ENCODE measurements at places on chromosomes 3 and 15. TPM values are rescaled to one million over a fixed set of nuclear protein-coding genes. Genes with fewer than 3 reads are reported as not detected.

- H3K27me3 ChIP-seq = no peaks in the 10 kb centered on the region
- peak; percentile 89 for DNase-seq
- no peaks in the 10 kb centered on the region for H3K36me3 ChIP-seq
- H3K27ac ChIP-seq = peak overlapping the region; percentile 87
Observed at GRCh38 chr15:96345560-96346399, 15.3 kb downstream of the NR2F2 start.

DNA sequence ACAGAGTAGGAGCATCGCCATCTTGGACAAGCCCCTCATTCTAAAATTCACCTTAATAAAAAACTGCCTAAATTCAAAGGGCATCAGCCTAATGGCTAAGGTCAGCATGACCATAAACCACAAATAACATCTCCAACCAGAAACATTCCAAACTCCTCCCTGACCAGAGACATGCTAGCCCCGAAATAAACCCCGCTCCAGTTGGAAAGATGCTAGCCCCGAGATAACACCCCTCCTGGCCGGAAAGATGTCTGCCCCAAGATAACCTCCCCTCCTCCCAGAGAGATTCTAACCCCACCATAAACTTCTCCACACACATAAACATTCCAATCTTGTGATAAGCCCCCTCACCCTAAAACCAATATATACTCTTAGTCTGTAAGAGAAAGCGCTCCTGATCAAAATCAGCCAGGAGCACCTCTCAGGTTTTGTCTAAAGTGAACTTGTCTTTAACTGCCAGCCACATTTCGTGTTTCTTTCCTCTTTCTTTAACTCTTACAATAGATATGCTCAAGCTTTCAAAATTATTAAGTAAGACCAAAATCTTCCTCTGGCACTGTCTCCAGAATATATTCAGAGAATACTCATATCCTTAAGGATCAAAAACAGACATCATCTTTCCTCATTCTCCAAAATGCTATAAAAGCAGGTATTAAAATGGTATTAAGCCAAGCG, 104.1 kb downstream of the GSK3B start:
- H3K27ac ChIP-seq = no peak overlapping the region
- H3K4me1 ChIP-seq = no peaks in the 10 kb centered on the region
- H3K27me3 ChIP-seq = no peaks in the 10 kb centered on the region
- DNase-seq = no peak
- H3K4me3 ChIP-seq = no peak overlapping the region

DNA sequence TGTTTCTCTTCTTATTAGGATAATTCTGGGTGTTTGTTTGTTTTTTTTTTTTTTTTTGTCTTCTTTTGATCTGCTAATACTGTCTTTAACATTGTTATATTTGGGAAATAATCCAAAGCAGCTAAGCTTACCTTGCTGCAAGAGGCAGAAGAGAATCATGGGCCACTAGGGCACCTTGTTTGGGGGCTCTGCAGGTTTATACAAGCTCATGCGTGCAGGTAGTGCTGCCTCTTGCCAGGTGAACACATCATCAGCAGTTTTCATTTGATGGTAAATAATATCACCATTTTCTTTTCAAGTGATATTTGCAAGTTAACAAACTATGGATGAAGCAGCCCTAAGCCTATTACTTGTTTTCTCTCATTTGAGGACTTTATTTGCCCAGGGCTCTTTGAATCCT, 37.9 kb downstream of the MAP3K13 start:
- peaks cover 11% of the 10 kb centered on the region for H3K4me1 ChIP-seq
- H3K4me3 ChIP-seq = no peak overlapping the region
- H3K27ac ChIP-seq = no peak overlapping the region
- no peaks in the 10 kb centered on the region for H3K27me3 ChIP-seq
- DNase-seq = no peak

DNA sequence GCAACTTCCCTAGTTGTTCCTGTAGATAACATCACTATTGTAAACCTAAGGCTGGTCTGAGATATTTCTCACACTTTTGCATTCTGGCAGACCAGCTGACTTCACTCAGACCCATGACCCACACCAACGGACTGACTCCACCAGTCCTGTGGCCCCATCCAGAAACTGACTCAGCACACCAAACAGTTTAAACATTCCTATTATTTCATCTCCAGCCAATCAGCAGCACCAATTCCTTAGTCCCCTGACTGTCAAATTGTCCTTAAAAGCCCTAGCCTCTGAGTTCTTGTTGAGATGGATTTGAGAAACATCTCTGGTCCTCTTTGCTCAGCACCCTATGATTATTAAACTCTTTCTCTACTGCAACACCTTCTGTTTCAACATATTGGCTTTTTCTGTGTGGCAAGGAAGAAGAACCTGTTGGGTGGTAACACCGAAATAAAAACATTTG, 12.2 kb upstream of the IDH2 start:
- no peaks in the 10 kb centered on the region for H3K36me3 ChIP-seq
- no peaks in the 10 kb centered on the region for H3K4me1 ChIP-seq
- H3K27ac ChIP-seq = no peak overlapping the region

Gene ABI3BP
- 160 TPM for total RNA-seq

Gene CASR
- total RNA-seq = 72.8 TPM

GRCh38 chr3:140540262-140540661, 137.6 kb upstream of the TRIM42 start:
- H3K4me3 ChIP-seq = no peak overlapping the region
- H3K4me1 ChIP-seq = no peaks in the 10 kb centered on the region
- H3K27me3 ChIP-seq = no peaks in the 10 kb centered on the region
- no peak for DNase-seq
- no peaks in the 10 kb centered on the region for H3K36me3 ChIP-seq

Gene DPPA2
- total RNA-seq = 0.19 TPM

- DNase-seq = no peak
- no peaks in the 10 kb centered on the region for H3K36me3 ChIP-seq
- no peaks in the 10 kb centered on the region for H3K27me3 ChIP-seq
- H3K4me3 ChIP-seq = no peak overlapping the region
- no peak overlapping the region for H3K27ac ChIP-seq
Observed at GRCh38 chr3:38107911-38108648, 28.8 kb downstream of the ACAA1 start.

DNA sequence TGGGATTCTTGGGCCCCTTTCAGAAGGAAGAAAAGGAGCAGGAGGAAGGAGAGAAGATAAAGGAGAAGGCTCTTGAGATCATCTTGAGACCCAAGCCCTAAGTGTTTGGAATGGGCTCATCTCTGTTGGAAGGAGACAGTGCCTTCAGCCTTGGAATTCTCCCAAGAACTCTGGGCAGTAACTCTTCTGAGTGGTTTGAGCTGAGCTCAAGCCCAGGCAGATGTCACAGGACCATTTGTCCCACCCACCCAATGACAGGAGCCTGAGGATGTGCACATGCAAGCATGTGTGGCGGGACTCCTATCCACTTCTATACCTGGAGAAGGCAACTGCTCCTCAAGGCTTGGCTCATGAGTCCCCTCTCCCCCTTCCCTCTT, 14.6 kb upstream of the TMEM40 start:
- no peak overlapping the region for H3K4me3 ChIP-seq
- H3K27ac ChIP-seq = no peak overlapping the region
- no peak for DNase-seq
- H3K36me3 ChIP-seq = no peaks in the 10 kb centered on the region
- no peaks in the 10 kb centered on the region for H3K4me1 ChIP-seq

Gene ADAMTS17
- 2.2 TPM for total RNA-seq

- peaks cover 6% of the 10 kb centered on the region for H3K4me1 ChIP-seq
- H3K4me3 ChIP-seq = no peak overlapping the region
- no peak for DNase-seq
- no peak overlapping the region for H3K27ac ChIP-seq
- H3K36me3 ChIP-seq = no peaks in the 10 kb centered on the region
- H3K27me3 ChIP-seq = no peaks in the 10 kb centered on the region
Observed at GRCh38 chr15:70197945-70198361, 100.2 kb upstream of the TLE3 start.

DNA sequence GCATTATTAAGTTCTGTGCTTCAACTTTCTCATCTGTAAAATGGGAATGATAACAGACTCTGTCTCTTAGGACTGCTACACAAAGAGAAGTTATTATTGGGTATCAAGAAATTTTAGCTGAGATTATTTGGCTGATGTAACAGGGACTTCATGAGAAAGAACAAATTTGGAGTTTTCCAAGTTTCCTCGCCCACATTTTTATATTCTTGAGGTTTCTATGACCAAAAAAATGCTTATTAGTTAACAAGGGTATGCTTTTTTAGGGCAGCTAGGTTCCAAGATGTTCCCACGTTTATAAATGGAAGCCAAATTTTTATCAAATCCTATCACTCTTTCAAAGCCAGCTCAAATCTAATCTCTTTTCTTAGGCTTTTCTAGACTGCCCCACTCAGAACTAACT, 50.6 kb upstream of the C3orf80 start:
- H3K27ac ChIP-seq = no peak overlapping the region
- no peak for DNase-seq
- H3K36me3 ChIP-seq = no peaks in the 10 kb centered on the region

- no peaks in the 10 kb centered on the region for H3K36me3 ChIP-seq
- no peaks in the 10 kb centered on the region for H3K27me3 ChIP-seq
- H3K4me1 ChIP-seq = no peaks in the 10 kb centered on the region
Observed at GRCh38 chr3:197445896-197446699, 109.7 kb downstream of the BDH1 start.

DNA sequence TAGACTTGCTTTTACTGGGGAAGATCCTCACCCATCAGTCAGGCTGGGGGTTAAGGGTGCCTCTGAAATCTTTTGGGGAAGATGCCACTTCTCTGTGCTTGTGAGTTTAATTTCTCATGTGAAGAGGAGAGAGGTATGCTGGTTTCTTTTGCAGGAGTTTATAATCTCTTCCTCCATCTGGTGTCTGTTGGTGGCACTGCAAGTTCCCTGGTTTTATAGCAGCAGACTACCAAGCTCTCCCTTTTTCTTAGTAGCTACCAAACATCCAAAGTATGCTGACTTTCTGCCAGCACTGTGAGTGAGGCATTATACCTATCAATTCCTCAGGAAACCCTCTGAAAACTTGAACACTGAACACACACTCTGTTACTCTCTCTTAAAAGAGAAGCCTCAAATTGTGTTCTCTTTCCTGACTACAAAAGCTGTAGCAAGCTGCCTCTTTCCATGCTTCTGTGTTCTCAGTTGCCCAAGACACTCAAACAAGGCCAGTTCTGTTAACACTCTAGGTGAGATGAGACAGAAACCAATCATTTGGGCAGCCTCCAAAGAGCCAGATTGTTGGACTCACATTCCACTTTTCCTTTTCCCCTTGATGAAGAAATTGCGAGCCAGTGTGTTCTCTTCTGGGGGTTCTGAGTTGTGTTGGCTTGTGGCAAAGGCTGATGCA, 299.5 kb downstream of the GAP43 start:
- no peaks in the 10 kb centered on the region for H3K27me3 ChIP-seq
- no peaks in the 10 kb centered on the region for H3K4me1 ChIP-seq

DNA sequence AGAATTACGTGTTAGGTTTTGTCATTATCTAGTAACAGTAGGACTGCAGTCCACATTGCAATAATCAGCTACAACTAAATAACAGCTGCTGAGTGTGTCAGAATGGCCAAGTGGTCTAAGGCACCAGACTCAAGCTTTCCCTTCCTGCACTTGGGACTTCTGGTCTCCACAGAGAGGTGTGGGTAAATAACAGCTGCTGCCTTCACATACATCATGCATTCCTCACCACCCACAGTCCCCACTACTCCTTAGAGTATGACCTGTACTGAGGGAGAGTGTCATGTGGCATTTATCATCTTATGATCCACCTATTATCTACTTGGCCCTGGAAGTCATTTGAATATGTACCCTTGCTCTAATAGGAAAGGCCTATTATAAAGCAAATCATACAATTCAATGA, 22.2 kb upstream of the ZMAT3 start:
- no peaks in the 10 kb centered on the region for H3K4me1 ChIP-seq
- H3K27me3 ChIP-seq = no peaks in the 10 kb centered on the region
- H3K27ac ChIP-seq = no peak overlapping the region
- H3K36me3 ChIP-seq = no peaks in the 10 kb centered on the region
- no peak for DNase-seq

DNA sequence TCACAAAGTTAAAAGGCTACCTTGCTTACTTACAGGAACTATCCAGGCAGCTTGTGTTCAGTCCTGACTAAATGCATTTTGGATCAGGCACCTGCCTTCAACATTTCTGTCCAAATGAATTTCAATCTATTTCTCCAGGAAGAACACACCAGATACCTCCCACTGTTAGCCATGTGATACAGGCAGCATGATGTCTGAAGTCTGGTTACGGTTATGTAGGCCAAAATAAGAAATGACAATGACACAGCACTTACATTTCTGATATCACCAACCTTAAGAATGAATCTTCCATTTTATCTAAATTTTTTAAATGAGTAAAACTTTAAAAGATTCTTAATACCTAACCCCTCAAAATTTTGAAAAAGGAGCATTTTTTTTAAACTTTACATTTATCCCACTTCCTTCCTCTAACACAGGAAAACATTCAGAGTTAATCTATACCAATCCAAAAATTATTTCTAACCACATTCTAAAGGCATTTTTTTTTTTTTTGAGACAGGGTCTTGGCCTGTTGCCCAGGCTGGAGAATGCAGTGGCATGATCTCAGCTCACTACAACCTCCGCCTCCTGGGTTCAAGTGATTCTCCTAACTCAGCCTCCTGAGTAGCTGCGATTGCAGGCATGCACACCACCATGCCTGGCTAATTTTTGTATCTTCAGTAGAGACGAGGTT, at the start of gene MAP4:
Gene MAP4, minus strand, starts transcription at position 116 of the 673 bp plus-strand sequence. CDS start 17,556 bp downstream, outside the sequence.
- H3K27ac ChIP-seq = peak within 1 kb of the TSS; percentile 76
- H3K36me3 ChIP-seq = no peaks in the 10 kb centered on the region
- no peak within 1 kb of the TSS for H3K4me3 ChIP-seq

DNA sequence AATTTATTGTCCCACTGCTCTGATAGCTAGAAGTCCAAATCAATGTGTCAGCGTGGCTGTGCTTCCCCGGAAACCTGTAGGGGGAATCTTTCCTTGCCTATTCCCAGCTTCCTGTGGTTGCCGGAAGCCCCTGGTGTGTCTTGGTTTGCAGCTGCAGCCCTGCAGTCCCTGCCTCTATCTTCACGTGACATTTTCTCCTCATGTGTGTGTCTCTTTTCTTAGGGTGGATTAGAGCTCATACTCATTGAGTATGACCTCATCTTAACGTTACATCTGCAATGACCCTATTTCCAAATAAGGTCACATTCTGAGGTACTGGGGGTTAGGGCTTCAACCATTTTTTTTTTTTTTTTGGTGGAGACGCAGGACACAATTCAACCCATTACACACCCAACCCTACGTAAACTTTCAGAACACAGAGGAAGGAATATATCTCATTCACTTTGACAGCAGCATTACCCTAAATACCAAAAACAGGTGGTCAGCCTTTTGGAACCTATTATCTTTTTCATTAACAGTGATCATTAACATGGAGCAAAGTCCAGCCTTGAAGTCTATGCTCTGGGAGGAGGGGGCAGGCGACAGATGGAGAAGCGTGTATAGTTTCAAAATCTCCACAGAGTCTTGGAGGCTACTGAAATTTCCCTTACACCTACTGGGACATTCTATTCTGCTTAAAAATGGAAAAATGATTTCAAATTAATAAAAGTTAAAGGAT, 88.6 kb downstream of the RYK start:
- peaks cover 6% of the 10 kb centered on the region for H3K4me1 ChIP-seq
- H3K27ac ChIP-seq = no peak overlapping the region
- no peak overlapping the region for H3K4me3 ChIP-seq
- H3K36me3 ChIP-seq = peaks cover 6% of the 10 kb centered on the region
- DNase-seq = no peak

Gene SI
- not detected for total RNA-seq

- H3K36me3 ChIP-seq = no peaks in the 10 kb centered on the region
- no peak overlapping the region for H3K27ac ChIP-seq
- no peak overlapping the region for H3K4me3 ChIP-seq
Observed at GRCh38 chr3:27326629-27327545, 42.3 kb downstream of the NEK10 start.

Gene GRM7
- total RNA-seq = 0.16 TPM
